ENCODE measurements at places on chromosomes 7 and 10. TPM values are rescaled to one million over a fixed set of nuclear protein-coding genes. Genes with fewer than 3 reads are reported as not detected.

The CDHR3 gene
- total RNA-seq, result 28.8 TPM

The HOXA10 gene
- not detected for total RNA-seq

The PDK4 gene
- 4.4 TPM for total RNA-seq

The ABCB4 gene
- 4.1 TPM for total RNA-seq

The CALML3 gene
- total RNA-seq, result not detected

All from parietal lobe (tissue), 2 donors.